ENCODE measurements at places on chromosomes 2 and 18. TPM values are rescaled to one million over a fixed set of nuclear protein-coding genes. Genes with fewer than 3 reads are reported as not detected.
A peak's percentile ranks its signal among the peaks of the same experiment; 100 is the strongest.

GRCh38 chr2:871926-872680, 78.5 kb upstream of the SNTG2 start:
- H3K36me3 ChIP-seq, result no peaks in the 10 kb centered on the region
- H3K4me1 ChIP-seq, result no peaks in the 10 kb centered on the region
- no peak for DNase-seq
- H3K27me3 ChIP-seq, result no peaks in the 10 kb centered on the region

DNA sequence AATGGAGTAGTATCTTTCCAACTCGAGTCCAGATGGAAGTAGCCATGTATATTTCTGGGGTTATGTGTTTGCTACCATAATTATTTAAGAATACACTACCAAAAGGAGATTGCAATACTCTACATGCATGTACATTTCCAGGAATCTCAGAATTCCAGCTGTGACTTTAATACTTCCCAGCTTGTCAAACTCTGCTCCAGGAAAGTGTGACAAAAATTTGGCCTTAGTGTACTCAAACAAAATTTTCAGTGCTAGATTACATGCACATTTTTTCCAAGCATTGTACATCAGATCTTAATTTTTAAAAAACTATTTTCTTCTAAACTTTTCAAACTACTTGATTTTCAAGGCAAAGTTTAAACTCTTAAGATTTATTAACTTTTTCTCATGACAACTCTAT, 1791.6 kb downstream of the SUCLG1 start:
- no peak overlapping the region for H3K4me3 ChIP-seq
- no peaks in the 10 kb centered on the region for H3K36me3 ChIP-seq
- H3K27ac ChIP-seq, result no peak overlapping the region
- H3K27me3 ChIP-seq, result no peaks in the 10 kb centered on the region
- H3K4me1 ChIP-seq, result no peaks in the 10 kb centered on the region
- DNase-seq, result no peak

DNA sequence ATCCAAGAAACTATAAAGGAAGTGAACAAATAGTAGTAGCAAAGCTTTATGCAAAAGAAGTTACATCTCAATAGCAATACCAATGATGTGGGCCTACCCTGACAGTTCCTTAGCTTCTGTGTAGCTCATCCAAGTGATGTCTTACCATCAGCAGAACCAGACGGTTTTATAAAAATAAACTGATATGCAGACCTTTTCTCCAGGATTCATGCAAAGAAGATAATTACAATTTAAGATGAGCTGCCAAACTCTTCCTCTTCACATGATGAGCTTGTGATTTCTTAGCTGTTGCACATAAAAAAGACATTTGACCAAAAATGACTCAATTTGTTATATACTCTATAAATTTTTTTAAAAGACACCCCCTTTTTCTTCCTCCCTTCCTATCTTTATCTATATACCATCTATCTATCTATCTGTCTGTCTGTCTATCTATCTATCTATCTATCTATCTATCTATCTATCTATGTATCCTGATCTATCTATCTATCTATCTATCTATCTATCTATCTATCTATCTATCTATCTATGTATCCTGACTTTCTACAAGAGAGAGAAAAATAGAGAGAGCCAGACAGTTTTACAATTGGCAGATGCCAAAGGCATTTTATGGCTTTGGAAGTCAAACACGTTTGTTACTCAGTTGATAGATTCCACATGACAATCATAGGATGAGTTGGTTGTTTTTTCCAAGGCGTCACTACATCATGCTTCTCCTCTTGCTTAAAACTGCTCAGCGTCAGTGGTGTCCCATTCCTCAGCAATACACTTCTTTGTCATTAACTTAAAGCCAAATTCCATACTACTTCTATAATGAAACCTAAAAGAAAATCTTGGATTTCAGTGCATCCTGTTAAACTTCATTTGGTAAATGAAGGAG, 65.9 kb upstream of the ACTR3 start:
- H3K36me3 ChIP-seq, result no peaks in the 10 kb centered on the region
- H3K4me3 ChIP-seq, result no peak overlapping the region

DNA sequence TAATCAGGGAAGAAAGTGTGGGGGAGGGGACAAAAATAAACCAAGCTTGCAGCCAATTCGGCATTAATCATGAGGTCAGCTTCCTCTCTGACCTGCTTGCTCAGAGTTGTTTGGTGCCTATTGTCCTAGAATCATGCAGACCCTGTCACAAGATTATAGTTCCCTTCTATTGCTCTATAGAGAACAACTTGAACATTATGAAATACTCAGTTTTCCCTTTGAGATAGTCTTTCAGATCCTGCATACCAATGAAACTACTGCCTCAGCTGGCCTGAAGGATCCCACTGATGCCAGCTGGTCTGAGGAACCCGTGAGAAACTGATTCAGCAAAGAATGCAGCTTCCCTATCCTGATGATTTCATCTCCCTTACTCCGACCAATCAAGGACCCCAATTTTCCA, 955 bp upstream of the BBS5 start:
- no peak overlapping the region for H3K4me3 ChIP-seq
- H3K4me1 ChIP-seq, result no peaks in the 10 kb centered on the region
- H3K27ac ChIP-seq, result no peak overlapping the region
- no peaks in the 10 kb centered on the region for H3K27me3 ChIP-seq

GRCh38 chr2:189544318-189545042, 36.1 kb downstream of the SLC40A1 start:
- H3K27me3 ChIP-seq, result no peaks in the 10 kb centered on the region
- no peak for DNase-seq
- no peak overlapping the region for H3K4me3 ChIP-seq
- H3K36me3 ChIP-seq, result no peaks in the 10 kb centered on the region
- no peaks in the 10 kb centered on the region for H3K4me1 ChIP-seq

GRCh38 chr18:41864216-41864615, 90.8 kb upstream of the PIK3C3 start:
- no peak overlapping the region for H3K27ac ChIP-seq
- no peak overlapping the region for H3K4me3 ChIP-seq
- H3K36me3 ChIP-seq, result no peaks in the 10 kb centered on the region
- DNase-seq, result no peak
- H3K4me1 ChIP-seq, result no peaks in the 10 kb centered on the region

Gene MC2R
- not detected for total RNA-seq

DNA sequence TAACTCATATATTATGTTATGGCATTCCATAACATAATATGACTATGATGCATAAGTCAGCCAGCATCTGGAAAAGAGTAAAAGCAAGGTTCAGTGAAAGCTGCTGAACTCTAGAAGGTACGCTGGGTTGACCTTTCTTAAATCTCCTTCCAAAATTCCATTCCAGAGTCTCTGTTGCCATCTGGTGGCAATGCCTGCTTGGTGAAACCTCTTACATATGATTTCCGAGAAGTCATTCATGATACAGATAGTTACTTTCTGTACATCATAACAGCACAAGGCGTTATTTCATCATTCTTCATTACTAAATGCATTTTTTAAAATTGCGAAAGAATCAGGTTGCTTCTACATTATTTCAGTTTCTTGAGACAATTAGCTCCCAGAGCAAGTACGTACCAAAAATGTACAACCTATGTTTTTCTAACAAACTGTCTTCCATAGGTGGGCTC, 7.0 kb upstream of the EPG5 start:
- H3K4me3 ChIP-seq, result no peak overlapping the region
- no peaks in the 10 kb centered on the region for H3K36me3 ChIP-seq
- peaks cover 5% of the 10 kb centered on the region for H3K4me1 ChIP-seq
- no peak overlapping the region for H3K27ac ChIP-seq
- no peaks in the 10 kb centered on the region for H3K27me3 ChIP-seq

DNA sequence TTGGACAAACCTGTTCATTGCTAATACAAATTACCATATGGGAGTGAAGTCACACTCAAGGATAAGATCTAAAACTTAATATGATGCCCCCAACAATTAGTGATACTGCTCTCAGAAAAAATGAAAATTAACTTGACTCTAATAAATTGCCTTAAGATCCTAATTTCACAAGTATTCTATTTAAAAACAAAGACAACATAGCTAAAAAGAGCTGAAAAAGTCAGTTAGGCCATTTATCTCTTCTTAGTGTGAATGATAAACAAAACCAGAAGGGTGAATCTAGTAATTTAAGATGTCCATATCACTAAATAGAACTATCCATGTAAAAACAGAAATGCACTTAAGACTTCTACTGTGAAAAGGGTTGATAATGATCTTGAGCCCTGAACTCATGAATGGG, 53.4 kb downstream of the FN1 start:
- H3K36me3 ChIP-seq, result peaks cover 6% of the 10 kb centered on the region
- no peak overlapping the region for H3K27ac ChIP-seq
- no peak for DNase-seq
- no peak overlapping the region for H3K4me3 ChIP-seq
- H3K27me3 ChIP-seq, result no peaks in the 10 kb centered on the region

DNA sequence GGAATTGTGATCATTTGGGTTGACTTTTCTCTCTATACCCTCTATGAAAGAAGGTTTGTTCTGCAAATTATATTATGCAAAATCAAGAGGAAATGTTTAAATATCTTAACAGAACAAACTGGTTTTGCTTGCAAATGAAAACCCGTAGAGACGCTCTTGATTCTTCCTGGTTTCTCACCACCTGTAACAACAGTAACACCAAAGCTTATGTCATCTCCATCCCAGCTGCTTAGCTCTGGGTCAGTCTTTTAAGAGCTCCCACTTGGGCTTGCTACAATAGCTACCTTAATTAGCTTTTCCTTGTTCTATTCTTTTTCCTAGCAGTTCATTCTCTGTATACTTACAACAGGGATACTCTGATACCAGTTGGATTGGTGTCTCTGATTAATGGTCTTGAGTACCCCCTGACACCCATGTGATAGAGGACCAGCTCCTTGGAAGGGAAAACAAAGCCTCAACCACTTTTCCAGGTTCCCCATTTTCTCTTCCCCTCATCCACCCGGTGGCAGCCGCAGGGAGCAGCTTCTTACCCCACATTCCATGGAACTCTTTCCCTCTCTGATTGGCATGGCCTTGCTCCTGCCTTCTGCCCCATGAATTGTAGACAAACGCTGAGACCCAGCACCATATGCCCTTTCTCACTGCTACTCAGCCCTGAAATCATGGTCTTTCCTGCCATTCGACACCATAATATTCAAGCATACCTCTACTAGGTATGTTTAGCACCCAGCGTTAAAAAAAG, 27.7 kb downstream of the TMEM182 start:
- no peak overlapping the region for H3K27ac ChIP-seq
- no peaks in the 10 kb centered on the region for H3K36me3 ChIP-seq

DNA sequence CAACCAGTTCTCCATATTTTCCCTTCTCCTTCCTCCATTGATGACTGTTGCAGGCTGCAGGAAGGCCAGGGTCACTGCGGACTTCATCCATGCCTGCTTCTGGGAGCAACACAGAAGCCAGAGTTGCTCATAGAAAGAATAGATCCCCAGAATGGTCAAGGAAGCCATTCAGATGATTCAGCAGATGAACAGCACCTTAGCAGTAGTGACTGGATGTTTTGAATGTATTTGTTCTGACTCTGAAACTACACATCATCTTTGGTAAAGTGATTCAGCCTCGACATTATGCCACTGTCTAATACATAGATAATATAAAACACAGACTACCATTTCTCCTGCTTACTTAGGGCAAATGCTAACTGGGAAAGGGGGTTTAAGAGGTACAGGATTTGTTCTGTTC, 411.6 kb downstream of the RND3 start:
- no peaks in the 10 kb centered on the region for H3K27me3 ChIP-seq
- H3K27ac ChIP-seq, result no peak overlapping the region
- no peak overlapping the region for H3K4me3 ChIP-seq

Gene ACVR1C
- total RNA-seq, result 18.2 TPM

Gene IL18RAP
- 0.69 TPM for total RNA-seq

Gene CAD
- total RNA-seq, result 49.1 TPM

GRCh38 chr2:127387655-127388422, at the start of gene MAP3K2:
Gene MAP3K2 (minus strand): TSS chr2:127387975. CDS start chr2:127343129, 44,846 bp downstream.
- no peaks in the 10 kb centered on the region for H3K36me3 ChIP-seq
- H3K27ac ChIP-seq, result peak within 1 kb of the TSS; percentile 100
- H3K4me3 ChIP-seq, result peak within 1 kb of the TSS; percentile 82
- DNase-seq, result peak; percentile 93

DNA sequence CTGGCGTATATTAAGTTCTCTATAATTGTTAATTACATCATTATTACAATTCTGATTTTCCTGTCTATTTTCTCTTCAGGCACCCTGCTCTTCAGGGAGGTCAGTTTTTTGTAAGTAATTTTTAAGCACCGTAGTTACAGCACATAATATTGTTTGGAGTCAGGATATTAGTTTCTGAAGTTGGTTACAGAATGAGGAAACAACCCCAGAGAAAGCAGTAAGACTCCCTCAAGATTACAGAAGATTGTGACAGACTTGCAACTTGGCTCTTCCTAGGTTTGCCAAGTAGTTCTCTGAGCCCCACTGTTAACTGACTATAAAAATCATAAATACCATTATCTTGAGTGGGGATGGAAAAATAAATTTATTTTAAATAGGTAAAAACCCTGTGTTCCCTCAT, 921 bp downstream of the RPE start:
- no peak for DNase-seq
- H3K27ac ChIP-seq, result no peak overlapping the region
- no peaks in the 10 kb centered on the region for H3K27me3 ChIP-seq
- no peaks in the 10 kb centered on the region for H3K36me3 ChIP-seq
- no peaks in the 10 kb centered on the region for H3K4me1 ChIP-seq

Gene AFG3L2
- total RNA-seq, result 94.3 TPM

DNA sequence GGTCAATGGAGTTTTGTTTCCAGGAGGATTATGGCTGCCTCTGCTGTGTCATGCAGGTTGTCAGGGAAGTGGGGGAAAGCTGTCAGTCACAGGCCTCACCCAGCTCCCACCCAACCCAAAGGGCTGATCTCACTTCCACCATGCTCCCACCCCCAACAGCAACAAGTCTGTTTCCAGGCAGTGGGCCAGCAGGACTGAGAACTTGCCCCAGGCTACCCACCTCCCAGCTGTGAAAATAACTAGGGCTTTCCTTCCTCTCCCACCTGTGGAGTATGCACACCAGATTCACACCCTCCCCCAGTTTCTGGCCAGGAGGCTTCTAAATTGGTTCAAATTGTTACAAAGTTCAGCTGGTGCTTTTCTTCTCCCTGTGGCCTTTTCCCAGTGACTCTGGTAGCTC, 95.6 kb upstream of the ACVR1 start:
- no peaks in the 10 kb centered on the region for H3K4me1 ChIP-seq
- H3K36me3 ChIP-seq, result no peaks in the 10 kb centered on the region
- no peak overlapping the region for H3K27ac ChIP-seq
- DNase-seq, result no peak

GRCh38 chr2:105450471-105450870, 51.6 kb upstream of the FHL2 start:
- H3K27me3 ChIP-seq, result no peaks in the 10 kb centered on the region
- H3K4me1 ChIP-seq, result no peaks in the 10 kb centered on the region
- no peak for DNase-seq
- no peaks in the 10 kb centered on the region for H3K36me3 ChIP-seq
- H3K27ac ChIP-seq, result no peak overlapping the region

Gene GPBAR1
- total RNA-seq, result 1.3 TPM

DNA sequence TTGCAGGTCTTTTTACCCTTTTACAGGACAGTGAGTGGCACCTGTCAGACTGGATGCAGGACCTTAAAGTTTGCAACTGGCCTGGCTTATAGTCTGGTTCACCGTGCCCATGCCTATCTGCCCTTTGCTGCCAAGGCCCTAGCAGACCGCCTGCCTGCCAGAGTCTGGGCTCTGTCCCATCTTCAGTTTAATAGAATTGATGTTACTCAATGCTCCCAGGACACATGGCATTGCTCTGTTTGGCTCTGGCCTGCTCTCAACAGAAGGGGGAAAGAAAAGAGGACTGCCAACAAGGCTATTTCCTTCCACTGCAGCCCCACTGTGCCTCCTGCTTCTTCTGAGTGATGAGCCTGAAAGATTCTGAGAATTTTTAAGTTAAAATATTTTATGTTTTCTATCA, 25.6 kb upstream of the TMEM178A start:
- no peaks in the 10 kb centered on the region for H3K36me3 ChIP-seq
- no peak for DNase-seq
- no peak overlapping the region for H3K4me3 ChIP-seq
- no peaks in the 10 kb centered on the region for H3K27me3 ChIP-seq

GRCh38 chr2:39447266-39448168, 10.4 kb upstream of the MAP4K3 start:
- H3K27ac ChIP-seq, result no peak overlapping the region
- no peaks in the 10 kb centered on the region for H3K27me3 ChIP-seq
- no peaks in the 10 kb centered on the region for H3K4me1 ChIP-seq
- H3K4me3 ChIP-seq, result no peak overlapping the region
